ENCODE measurements at places on chromosomes 12 and 14. TPM values are rescaled to one million over a fixed set of nuclear protein-coding genes. Genes with fewer than 3 reads are reported as not detected.

Gene NGB
- total RNA-seq, result not detected

Gene TAS2R31
- total RNA-seq, result 6.2 TPM

Gene FAM177A1
- 34.3 TPM for total RNA-seq

Gene OTX2
- total RNA-seq, result not detected

Gene HOXC5
- not detected for total RNA-seq

Measured in naive thymus-derived CD4-positive, alpha-beta T cell (primary cell).